GF-D8 (cell line): ENCODE measurements at places on chromosomes 1 and 21.

- no peak for DNase-seq
These were observed 40.4 kb downstream of the CASZ1 start for GRCh38 chr1:10755970-10756521.

DNA sequence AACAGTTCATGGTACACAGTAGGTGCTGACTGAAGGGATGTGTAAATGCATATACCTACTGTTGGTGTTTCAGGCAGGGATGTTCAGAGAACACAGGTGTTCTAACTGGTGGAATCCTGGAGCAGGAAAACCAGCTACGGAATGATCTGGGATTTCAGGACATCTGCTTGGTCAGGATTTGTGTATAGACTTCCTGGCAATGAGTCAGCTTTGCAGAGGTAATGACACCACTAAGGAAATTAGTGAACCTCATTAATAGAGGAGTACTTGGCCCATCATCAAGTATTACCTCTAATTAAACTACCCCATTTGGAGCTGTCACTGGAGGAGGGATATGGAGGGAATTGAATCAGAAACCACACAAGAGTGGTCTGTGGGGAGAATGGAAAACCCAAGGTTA is 7.3 kb downstream of the MRPL37 start:
- no peak for DNase-seq

- peak; percentile 1 for DNase-seq
These were observed 195.0 kb upstream of the OLFM3 start for GRCh38 chr1:102191723-102192122.

- DNase-seq = no peak
These were observed 502.5 kb upstream of the ADGRL2 start for GRCh38 chr1:81298266-81298665.

DNA sequence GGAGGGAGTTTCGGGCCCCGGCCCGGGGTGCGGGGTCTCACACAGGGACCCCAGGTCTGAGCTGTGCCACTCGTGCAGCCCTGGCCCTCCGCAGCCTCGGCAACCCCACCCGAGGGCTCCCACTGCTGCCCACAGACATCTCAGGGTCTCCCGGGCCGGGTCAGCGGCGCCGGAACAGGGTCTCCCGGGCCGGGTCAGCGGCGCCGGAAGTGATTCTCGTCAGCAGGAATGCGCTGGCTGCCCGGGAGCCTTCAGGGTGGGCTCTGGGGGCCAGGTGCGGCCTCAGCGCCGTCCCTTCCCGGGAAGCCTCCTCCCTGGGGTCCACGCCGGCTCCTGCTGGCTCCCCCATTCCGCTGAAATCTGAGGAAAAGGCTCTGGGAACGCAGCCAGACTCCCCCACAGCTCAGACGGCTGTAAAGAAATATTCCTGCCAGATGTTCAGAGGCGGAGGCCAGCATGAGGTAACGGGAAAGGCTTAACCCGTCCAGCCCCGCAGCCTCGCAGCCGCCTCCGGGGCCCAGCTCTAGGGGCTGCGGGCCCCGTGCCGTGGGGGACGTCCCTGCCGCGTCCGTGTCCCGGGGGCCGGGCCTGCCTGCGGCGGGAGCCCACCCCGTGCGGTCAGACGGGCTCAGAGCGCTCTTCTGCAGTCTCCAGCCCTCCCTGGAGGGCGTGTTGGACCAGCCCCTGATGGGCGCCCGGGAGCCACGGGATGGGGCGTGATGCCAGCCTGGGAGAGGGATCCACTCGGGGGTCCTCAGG is 8.7 kb upstream of the COL6A1 start:
- no peak for DNase-seq

- DNase-seq = no peak
These were observed 189.8 kb upstream of the LYPLAL1 start for GRCh38 chr1:218983848-218984247.

GRCh38 chr1:226708967-226709396 is 30.1 kb downstream of the ITPKB start:
- no peak for DNase-seq

- no peak for DNase-seq
These were observed 2.5 kb downstream of the ADAMTSL4 start for GRCh38 chr1:150551784-150552127.

DNA sequence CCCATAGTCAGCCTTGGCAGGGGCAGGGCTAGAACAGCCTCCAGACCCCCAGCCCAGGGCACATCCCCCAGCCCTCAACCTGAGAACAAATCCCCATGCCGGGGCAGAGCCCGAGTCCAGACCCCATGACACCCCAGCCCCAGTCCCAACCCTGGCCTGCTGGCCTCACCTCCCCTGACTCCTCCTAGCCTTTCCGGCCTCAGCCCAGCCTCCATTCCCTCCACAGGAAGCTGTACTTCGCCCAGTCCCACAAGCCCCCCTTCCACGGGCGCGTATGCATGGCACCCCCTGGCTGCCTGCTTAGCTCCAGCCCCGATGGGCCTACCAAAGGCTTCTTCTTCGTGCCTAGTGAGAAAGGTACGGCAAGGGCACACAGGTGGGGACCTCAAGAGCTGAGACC is 50.4 kb downstream of the DISP3 start:
- no peak for DNase-seq

- no peak for DNase-seq
These were observed 45.3 kb upstream of the MTF2 start for GRCh38 chr1:93033785-93034184.

GRCh38 chr1:53413175-53414001 is 45.8 kb upstream of the DMRTB1 start:
- no peak for DNase-seq

- DNase-seq = no peak
These were observed 43.6 kb upstream of the ACTL8 start for GRCh38 chr1:17711577-17711910.

DNA sequence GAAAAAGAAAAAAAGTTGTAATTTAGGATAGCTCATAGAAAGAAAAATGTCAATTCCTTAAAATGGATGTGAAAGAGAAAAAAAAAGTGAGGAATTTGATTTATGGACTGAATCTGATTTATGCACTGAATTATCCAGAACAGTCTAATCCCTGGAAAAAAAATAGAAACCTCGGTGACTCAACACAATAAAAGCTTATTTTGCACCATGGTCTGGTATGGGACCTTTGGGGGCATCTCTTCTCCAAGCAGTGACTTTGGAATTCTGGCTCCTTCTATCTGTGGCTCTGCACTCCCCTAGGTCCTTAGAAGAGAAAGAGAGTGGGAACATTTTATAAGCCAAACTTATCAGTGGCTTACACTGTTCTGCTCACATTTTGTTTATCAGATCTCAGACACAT is 471.7 kb upstream of the B3GALT2 start:
- DNase-seq = no peak

DNA sequence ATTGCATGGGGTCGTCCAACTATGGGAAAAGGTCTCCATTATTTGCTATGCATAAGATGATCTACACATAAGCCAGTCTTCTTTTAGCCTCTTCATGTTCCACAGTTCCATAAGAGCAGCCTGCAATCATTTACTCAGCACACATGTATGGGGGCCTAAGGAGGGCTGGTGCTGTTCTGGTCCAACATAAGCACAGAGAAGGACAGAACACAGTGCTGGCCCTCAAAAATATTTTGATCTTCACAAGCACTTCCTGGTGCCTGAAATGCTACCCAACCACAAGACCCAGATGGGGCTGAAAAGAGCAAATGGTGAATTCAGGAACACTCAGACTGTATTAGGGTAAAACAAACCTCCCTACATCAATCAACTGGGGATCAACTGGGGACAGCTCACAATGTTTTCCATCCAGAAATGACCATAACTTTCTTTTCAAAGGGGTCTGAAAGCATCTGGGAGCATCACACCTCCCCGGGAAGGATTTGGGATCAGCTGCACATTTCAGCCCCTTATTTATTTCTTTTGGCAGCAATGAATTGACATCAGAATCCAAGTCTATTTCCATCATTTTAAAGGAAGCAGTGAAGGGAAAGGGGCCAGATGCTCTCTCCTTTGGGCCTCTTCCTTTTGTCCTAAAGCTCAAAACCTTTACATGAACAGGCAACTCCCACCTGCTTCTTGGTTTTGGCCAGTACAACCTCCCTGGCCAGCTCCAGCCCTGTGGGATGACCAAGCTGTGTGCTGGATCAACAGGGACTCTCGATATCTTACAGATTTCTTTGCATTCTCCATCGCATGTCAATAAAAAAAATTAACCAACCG is 45.7 kb downstream of the KCNN3 start:
- no peak for DNase-seq

DNA sequence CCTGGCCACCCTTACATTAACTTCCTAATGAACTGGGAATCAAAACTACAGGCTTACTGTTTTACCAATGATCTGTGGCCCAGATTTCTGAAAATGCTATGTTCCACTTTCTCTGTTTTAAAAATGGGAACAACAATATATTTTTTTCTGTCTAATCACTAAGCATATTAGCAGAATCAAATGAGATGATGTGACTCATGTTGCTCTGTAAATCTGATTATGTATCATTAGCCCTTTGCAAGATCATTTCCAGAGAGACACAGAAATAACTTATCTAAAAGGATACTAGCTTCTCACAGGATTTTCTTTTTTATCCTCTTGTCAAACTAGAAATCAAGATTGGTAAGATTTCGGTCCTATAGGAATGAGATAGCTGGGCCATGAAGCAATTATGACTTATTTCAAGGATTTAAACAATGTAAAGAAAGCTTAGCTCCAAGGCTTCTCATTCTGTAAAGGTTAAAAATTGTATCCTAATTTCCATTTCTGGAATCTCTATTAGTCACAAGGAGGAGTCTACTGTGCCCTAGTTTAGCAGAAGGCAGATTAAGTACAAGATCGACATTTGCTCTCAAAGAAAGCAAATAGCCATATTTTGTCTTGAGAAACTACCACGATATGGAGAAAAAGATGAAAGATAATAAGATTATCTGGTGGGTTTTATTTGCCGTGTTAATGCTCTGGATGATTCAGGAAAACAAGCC is 32.4 kb upstream of the CAMSAP2 start:
- no peak for DNase-seq

DNA sequence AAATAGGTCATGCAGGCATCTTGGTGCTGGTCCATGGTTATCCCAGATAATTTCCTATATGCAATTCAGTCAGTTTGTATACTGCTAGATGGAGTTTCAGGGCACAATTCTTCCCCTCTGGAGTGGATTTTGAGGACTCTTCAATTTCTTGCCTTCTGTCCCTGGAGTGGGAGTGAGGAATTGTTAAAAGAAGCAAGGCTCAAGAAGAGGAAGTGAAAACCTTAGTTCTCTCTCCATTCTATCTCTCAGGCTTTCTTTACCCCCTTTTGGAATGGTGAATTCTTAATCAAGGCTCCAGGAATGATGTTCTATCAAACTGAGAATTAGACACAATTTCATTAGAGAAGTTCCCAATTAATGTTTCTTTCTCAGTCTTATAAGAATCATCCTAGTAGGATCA is 67.1 kb downstream of the RWDD3 start:
- no peak for DNase-seq

- DNase-seq = no peak
These were observed 41.1 kb downstream of the IL6R start for GRCh38 chr1:154446292-154446691.

DNA sequence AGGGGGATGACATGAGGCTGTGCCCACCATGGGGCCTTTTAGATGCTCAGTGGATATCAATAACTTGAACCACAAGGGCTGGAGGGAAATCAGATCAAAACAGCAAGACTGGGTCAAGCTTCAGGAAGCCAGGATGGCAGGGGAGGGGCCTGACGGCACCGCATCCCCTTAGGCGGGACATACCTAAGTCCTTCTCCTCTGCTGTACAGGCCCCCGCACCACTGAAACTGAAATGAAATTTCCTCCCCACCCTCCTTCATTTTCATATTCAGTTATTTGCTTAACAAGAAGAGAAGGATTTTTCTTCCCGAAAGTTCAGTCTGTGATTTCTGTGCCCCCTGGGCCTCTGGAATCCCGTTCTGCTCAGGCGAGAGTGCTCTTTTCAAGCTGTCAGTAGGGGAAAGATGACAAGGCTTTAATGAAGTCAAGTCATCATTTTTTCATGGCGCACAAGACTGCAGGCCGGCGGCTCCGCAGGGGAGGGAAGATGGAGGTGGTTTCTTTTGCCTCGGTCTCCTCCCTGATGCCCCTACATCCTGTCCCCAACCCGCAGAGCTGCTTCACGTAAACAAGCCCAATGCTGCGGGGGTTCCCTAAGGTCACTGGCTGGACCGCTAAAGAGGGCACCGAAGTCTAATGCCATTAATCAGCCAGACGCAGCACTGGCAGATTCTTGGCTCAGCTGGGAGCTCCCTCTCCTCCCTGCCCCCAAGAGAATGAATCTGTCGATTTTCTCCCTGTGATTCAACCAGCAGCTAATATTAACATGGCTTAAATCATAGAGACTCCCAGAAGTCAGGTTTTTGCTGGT is 264.8 kb downstream of the C1orf94 start:
- DNase-seq = no peak

DNA sequence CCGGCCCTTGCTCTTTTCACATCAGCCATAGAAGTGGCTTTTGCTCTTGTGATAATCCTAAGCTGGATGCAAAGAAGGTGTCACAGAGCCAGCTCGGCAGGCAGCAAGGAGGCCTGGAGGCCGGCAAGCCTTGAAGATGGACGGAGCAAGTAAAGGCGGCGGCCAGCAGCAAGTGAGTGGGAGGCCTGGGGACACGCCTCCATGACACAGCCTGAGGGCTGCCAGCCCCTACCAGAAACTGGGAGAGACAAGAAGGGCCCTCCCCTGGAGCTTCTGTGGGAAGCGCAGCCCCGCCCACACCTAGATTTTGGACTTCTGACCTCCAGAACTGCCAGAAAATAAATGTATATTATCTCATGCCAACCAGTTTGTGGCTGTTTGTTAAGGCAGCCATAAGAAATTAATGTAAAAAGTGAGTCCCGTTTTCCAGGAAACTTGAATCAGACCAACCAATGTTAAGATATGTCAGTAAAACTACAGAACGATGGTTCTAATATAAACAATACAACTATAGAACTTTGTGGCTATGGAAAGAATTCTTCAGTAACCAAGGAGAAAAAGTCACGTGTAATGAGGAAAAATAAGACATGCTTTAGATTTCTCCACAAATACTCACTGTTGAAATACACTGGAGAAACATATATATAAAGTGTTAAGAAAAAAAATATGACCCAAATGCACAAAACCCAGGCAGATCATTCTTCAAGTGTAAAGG is 49.9 kb downstream of the BACE2 start:
- no peak for DNase-seq

DNA sequence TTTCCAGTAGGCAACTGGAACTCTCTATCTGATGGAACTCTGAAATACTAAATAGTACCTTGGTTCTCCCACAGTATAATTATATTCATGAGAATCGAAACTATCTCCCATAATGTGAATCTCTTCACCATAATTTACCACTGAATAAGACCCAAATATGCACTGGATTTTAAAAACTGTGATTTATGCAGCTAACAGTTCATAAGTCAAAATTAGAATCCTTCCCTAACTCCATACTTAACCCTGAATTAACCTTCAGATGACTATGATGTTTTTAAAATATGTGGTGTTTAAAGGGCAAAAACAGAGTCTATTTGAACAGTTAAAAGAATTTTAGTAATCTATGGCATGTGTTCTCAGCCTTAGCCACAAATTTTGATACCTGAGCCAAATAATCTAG is 22.9 kb upstream of the SLC44A3 start:
- no peak for DNase-seq
